IPS DF 6.9 (cell line): ENCODE measurements at places on chromosomes 12 and 14.

- no peak for DNase-seq
Measured at GRCh38 chr14:81313775-81314429, 86.2 kb downstream of the STON2 start.

GRCh38 chr14:92280554-92281262 lies 42.3 kb upstream of the SLC24A4 start:
- no peak for DNase-seq

DNA sequence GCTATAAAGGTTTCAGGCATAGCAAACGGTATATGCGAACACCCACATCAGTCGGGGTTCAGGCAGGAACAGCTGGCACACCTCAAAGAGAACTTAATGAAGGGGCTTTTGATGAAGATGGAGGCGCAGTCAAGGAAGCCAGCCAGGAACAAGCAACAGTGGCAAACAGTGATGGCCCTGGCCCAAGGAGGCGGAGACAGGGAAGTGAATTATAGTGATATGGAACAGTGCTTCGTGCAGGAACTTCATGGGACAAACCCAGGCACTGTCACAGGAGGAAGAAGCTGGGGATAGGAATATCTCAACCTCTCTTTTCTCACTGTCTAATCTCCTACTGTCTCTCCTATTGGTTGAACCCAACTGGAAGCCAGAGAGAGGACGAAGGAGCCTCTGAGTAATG lies 328.3 kb downstream of the AACS start:
- no peak for DNase-seq

- no peak for DNase-seq
Measured at GRCh38 chr14:74904635-74905503, 18.2 kb downstream of the RPS6KL1 start.

DNA sequence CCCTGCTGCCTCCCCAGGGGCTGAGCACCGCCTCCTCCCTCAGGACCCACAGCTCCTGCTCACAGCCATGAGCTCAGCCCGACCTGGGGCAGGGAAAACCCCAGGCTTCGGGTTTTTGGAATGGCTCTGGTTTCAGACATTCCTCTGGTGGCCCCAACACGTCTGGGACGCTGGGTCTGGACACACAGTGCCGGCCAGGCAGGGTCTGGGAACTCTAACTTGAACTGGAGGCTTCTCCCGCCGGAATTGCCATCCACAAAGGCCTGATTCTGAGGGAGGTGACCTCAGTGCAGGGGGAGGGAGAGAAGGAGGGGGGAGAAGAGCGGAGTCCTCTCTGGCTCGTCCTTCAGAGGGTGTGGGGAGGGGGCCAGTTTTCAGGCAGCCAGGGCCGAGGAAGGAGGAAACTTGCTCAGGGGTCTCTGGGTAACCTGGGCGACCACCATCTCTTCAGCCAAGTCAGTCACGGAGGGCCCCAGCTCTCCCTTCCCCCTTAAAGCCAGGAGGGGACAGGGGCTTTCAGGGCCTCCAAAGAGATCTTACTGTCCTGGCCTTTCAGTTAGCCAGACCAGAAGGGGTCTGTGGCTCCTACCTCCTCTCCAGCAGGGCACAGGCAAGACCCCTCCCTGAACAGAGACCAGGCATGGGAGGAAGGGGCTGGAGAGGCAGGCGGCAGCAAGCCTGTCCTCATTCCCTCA lies 19.4 kb downstream of the NCKAP5L start:
- no peak for DNase-seq

GRCh38 chr14:21382886-21383847 lies 652 bp downstream of the SUPT16H start:
- DNase-seq = no peak

DNA sequence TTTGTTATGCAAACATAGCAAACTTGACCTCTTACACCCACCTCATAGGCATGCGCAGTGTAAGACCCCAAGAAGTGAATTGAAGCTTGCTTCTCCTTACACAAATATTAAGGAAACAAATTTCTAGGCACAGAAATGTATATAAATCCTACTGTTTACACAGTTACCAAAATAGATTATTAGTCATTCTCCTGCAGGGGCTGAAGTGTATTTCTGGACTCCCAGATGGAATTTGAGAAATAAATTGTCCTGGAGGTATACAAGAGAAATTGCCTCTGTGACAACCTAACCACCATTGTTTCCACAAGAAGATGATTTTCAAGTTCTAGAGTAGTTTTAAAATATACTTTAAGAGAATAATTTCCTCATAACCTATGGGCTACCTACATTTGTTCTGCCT lies 656.0 kb upstream of the MDGA2 start:
- DNase-seq = no peak

- DNase-seq = no peak
Measured at GRCh38 chr12:114636723-114637480, 47.1 kb downstream of the TBX3 start.

GRCh38 chr12:16392846-16393535 lies 45.5 kb downstream of the MGST1 start:
- DNase-seq = no peak

GRCh38 chr12:123050913-123051312 lies 70.4 kb downstream of the ARL6IP4 start:
- DNase-seq = no peak

GRCh38 chr14:20857630-20858261 lies 33.4 kb upstream of the RNASE3 start:
- DNase-seq = no peak

DNA sequence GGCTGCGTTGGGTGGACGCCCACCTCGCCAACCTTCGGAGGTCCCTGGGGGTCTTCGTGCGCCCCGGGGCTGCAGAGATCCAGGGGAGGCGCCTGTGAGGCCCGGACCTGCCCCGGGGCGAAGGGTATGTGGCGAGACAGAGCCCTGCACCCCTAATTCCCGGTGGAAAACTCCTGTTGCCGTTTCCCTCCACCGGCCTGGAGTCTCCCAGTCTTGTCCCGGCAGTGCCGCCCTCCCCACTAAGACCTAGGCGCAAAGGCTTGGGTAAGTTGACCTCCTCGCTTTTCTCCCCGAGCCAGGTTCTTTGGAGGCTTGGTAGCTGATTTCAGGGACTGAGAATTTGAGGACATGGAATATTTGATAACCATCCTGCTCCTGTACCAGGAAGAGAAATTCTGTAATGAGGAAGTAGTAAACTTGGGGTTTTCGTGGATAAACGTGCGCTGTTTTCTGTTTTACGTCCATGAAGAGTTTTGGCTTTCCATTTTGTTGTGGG lies 530 bp downstream of the APAF1 start:
- peak; percentile 4 for DNase-seq

GRCh38 chr14:42778984-42779383 lies 1172.3 kb downstream of the LRFN5 start:
- DNase-seq = no peak

GRCh38 chr12:24839268-24839791 lies 109.6 kb downstream of the BCAT1 start:
- DNase-seq = no peak

DNA sequence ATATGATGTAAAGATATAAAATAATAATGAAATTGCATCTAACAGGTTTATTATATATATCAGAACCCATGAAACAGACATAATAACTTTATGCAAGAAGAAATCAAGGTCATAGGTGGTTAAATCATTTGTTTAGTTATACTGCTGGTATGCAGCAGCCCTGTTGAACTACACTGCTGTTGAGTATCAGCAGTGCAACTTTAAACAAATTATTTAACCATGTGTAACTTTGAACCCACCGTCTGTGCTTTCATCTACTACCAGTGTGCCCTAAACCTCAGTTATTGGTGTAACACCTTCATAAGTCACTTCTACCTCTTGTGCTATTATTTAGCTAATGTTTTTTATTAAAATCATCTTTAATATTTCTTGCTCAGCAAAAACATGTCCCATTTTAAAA lies 262.3 kb upstream of the CRY1 start:
- DNase-seq = no peak

DNA sequence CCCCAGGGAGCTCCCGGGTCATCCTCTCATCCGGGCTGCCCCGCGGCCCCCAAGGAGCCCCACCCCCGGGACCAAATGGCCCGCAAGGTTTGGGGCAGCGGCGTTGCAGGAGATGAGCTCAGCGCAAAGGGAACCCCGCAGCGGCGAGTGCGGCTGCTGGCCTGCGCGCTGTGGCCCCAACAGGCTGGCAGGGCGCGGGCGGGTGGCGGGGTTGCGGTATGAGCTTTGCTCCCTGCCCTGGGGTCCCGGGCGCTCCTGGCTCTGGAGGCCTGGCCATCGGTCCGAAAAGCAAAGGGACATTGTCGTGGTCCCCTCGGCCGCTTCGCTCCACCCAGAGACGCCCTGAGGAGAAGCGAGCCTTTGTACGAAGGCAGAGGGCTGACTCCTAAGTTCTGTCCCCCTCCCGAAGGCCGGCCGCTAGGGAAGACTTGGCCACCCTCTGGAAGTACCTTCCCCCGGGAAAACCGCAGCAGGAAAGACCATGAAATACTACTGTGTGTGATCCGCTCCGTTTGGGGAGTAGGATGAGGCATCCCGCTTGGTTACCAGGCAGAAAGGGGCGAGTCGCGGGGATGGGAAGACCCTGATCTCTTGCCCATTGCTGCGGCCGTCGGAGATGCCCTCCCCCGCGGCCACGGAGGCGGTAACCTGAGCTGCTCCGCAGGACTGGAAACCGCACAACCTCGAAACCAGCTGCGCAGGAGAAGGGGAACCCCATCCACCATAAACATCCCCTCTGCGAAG lies 620 bp upstream of the NID2 start:
- no peak for DNase-seq

DNA sequence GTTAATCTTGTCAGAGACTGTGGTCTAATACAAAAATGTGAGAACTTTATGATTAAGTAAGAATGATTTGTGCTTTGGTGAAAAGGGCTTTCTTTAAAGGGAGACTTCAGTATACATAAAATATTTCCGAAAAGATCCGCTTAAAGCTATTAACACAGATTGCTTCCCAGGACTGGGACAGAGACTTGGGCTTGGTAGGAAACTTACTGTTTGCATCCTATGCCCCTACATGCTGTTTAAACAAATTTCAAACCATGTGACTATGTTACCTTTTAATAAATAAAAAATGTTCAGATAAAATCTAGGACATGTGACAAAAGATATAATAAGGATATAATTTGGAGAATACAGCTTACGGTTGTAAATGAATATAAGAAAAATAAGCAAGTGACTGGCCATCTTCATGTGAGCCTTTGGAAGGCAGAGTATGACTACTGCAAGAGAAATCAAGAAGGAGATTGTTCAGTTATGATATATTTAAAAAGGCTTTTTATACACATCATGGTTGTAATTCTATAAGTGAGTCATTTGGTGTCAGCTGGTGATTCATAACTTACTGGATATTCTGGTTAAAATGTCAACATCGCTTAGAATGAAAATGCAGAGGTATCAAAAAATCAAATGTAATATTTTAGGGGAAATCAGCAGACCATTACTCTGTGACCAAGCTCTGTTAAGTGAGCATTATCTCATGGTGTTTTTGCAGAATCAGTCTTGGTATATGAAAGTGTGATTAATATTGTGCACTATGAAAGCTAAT lies 234.7 kb upstream of the E2F7 start:
- no peak for DNase-seq

GRCh38 chr12:25276199-25276937 lies 25.6 kb upstream of the KRAS start:
- DNase-seq = no peak

DNA sequence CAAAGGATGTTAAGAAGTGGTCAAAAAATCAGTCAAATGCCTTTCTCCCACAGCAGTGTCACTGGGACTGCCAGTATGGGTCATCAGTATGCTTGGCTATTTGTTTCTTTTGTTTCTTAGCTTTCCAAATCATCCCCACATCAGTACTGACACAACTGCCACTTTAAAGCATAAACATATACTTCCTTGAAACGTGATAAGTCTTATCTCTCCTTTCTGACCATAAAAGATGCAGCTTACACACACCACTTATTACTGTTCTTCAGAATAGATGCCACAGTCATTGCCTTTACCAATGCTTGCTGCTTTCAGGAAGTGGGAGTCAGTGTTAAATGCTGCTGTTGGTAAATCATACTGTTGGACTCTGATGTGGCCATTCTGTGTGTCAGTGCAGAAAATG lies 18.6 kb upstream of the GARIN2 start:
- no peak for DNase-seq

- no peak for DNase-seq
Measured at GRCh38 chr14:52783206-52783605, 8.2 kb downstream of the GNPNAT1 start.

- no peak for DNase-seq
Measured at GRCh38 chr12:14921218-14921617, 17.1 kb downstream of the ERP27 start.

DNA sequence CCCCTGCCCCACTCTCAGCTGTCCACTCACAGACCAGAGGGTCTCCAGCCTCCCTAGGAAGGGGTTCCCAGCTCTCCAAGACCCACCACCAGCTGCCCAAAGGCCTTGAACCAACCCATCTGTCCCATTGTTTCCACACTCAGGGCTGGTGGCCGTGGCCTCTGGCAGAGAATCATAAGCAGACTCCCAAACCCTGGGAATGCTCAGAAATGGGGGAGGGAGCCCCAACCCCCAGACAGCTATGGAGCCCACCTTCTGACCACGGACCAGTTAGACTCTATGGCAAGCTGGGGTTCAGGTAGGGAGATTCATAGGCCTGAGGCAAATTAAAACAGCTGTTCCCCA lies 280.0 kb downstream of the DPF3 start:
- no peak for DNase-seq

DNA sequence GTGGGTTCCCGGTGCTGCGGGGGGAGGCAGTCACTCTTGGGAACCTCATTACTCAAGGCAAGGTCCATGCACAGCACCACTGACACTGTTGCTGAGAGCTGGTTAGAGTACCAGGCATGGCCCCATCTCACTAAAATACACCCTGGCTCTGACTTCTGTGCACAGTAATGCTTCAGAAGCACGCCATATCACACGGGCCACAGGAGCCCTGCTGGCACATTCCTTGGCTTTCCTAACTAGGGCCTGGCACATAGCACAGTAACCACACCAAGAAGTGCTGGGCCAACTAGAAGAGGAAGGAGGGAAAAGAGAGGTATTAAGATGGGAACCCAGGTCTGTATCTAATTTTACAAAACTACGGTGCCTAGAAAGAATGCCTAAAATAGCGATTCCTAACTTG lies 13.5 kb upstream of the RAB35 start:
- no peak for DNase-seq

GRCh38 chr12:40565029-40565633 lies 127.1 kb upstream of the CNTN1 start:
- DNase-seq = no peak

- no peak for DNase-seq
Measured at GRCh38 chr12:72406111-72406510, 133.9 kb downstream of the TRHDE start.

DNA sequence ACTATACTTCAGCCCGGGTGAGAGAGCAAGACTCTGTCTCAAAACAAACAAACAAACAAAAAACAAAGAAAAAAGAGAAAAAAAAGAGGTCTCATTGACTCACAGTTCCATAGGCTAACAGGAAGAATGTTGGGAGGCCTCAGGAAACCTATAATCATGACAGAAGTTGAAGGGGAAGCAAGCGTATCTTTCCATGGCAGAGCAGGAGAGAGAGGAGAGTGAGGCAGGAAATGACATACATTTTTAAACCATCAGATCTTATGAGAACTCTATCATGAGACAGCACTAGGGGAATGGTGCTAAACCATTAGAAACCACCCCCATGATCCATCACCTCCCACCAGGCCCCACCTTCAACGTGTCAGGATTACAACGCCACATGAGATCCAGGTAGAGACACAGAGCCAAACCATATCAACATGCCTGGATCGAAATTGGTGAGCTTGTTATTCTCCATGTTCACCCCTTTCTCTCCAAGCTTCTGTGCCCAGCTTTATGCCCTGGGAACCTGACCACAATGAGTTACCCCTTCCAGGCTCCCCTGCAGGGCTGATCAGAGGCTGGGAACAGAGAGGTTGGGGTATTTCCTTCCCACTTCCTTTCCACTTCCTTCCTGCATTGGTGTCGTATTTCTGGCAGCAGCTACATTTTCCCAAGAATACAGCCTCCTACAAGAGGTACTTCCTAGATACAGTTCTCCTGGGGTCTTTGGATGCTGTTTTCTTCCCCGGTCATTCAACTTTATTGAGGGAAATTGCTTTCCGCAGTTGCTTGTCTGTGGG lies 219.3 kb upstream of the FLRT2 start:
- no peak for DNase-seq
